ENCODE measurements at places on chromosomes 6 and 20.

DNA sequence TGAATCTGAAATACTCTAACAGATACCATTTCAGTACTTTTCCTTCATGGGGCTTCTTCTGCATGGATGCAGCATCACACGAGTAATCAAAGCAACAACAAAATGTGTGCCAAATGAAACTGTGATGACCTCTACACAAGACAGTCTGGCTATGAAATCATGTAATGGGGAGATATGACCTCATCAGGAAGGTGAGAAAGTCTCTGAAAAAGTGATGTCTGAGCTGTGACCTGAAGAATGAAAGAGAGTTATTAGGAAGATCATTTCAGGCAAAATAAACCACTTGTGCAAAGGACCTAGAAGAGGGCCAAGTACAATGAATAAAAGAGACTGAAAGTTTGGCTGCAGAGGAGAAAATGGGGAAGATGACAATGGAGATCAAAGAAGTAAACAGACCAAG, 182.8 kb downstream of the PTPRK start:
- no peak for DNase-seq

GRCh38 chr6:10429638-10430427, 15.0 kb upstream of the TFAP2A start:
- DNase-seq, result no peak

DNA sequence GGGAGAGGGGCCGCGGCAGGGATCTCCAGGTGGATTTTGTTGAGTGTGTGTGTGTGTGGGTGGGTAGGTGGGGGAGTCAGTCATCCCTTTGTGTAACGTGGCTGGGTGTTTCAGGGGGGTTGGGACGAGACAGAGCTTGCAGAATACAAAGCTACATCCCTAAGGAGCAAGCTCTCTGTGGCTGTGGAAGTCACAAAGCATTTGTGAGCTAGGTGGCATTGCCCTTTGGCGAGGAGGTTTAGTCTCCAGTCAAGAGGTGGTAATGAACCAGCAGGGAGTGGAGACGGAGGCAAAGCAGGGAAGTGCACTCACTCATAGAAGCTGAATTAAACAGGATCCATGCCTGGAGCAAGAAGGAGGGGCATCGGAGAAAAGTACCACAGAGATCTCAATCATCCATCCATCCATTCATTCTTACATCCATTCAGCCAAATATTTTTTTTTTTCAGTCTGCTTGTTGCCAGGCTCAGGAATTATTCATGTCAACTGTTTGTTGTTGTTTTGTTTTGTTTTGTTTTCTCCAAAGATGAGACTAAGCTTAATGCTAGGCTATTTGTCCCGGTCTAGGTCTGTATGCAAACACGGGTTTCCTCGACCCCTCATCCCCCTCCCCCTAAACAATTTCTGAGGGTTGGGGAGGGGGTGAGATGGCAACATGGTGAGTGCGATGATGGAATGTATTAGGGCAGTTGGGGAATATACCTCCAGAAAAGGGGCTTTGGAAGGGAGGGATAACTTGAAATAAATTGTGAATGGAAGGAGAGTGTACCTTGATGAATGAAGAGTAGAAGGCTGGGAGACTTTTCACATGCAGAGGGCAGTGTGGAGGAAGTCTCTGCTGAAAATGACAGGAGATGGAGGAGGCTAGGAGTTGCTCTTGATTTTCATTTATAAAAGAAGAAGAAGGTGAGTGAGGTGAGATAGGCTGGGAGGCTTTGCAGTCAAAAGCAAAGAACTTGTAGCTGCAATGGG, 1.0 kb downstream of the HCRTR2 start:
- no peak for DNase-seq

GRCh38 chr6:10585209-10585845, 64.2 kb downstream of the GCNT2 start:
- no peak for DNase-seq

GRCh38 chr20:40582531-40582930, 106.5 kb downstream of the MAFB start:
- no peak for DNase-seq

DNA sequence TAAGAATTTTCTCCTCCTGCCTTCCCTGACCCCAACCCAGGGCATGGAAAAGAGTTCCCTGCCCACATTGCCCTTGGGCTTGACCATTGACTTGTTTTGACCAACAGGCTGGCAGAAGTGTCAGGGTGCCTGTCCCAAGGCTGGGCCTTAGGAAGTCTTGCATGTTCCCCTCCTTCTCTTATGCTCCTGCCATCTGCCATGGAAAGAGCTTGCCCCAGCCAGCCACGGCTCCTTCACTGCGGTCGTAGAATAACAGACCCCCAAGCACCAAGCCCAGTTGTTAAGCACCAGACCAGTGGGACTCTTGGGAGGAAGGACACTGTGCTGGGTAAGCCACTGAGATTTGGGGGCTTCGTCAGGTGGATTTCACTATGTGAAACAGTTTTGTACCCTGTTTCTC, 53.6 kb downstream of the SNX5 start:
- no peak for DNase-seq

GRCh38 chr6:19035461-19036195, 648.5 kb downstream of the RNF144B start:
- DNase-seq, result no peak

- no peak for DNase-seq
These were observed 21.4 kb downstream of the BPIFA1 start for GRCh38 chr20:33257237-33257636.

GRCh38 chr6:21454262-21454661, 139.3 kb upstream of the SOX4 start:
- DNase-seq, result no peak

GRCh38 chr6:25028328-25028727, 92.6 kb upstream of the RIPOR2 start:
- no peak for DNase-seq

DNA sequence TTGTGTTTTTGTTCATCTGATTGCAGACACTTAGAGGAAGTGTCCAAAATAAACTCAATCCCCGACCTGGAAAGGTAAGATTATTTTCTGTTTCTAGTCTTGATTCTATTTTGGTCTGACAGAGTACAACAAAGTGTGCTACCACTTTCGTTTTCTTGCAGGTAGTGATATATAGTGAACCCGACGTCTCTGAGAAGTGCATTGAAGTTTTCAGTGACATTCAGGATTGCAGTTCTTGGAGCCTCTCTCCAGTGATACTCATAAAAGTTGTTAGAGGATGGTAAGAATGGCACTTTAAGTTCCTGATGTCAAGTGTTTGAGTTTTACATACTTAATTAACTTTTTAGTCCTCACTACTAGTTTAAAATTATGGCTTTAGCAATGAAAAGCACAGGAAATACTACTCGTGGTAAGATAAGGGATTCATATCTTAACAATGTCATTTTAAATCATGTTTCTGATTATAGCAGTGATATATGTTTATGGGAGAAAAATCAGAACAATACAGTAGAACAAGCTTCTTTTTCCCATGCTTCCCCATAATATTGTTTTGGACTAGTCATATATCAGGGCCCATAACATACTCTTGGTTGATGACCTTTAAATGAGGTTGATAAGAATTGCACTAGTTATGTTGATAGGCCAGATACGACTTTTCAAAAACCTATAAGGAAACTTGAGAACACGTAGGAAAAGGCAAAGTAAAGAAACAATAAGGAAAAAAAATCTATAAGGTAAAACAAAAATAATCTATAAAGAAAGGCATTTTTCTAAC, 104.0 kb downstream of the RTN4IP1 start:
- no peak for DNase-seq

GRCh38 chr6:111842891-111843290, 30.4 kb downstream of the FYN start:
- no peak for DNase-seq

GRCh38 chr20:47559141-47559540, 57.5 kb downstream of the NCOA3 start:
- DNase-seq, result no peak

GRCh38 chr6:157848693-157849092, 25.6 kb downstream of the SNX9 start:
- DNase-seq, result no peak

- no peak for DNase-seq
These were observed 171.9 kb upstream of the MAP3K7 start for GRCh38 chr6:90758741-90759140.
